ENCODE measurements at places on chromosomes 4 and X. TPM values are rescaled to one million over a fixed set of nuclear protein-coding genes. Genes with fewer than 3 reads are reported as not detected.

ARAP2 gene
- total RNA-seq: 21.0 TPM

TCEANC gene
- 8.7 TPM for total RNA-seq

DNA sequence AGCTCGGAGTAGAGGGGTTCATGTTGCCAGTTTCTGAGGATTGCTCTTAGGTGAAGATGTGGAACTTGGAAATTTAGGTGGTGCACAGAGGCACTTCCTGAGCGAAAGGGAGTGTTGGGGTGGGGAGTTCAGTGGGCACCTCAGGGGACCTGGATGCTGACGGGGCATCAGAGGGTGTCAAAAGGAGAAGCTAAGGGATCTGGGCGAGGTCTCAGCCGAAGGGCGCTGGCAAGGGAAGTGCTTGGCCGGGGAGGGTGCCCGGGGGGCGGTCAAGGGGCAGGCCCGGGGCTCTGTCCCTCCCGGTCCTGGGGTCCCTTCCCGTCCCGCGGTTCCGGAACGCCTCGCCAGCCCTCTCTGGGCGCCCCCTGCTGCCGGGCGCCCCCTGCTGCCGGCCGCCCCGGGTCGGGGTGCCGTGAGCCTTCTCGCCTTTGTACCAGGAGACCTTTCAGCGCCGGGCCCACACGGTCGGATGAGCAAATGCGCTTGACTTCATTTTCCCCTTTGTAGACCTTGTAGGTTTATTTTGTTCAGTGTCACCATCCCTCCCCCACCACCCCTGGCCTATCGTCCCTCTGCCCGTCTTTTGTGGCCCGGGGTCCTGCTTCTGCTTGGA is 3.0 kb upstream of the PHOX2B start:
- DNase-seq: no peak

- no peak for DNase-seq
These were observed 3.6 kb upstream of the EIF4E start for GRCh38 chr4:98932539-98932938.

- no peak for DNase-seq
These were observed 210.8 kb upstream of the TEX13C start for GRCh38 chrX:125108921-125109320.

DNA sequence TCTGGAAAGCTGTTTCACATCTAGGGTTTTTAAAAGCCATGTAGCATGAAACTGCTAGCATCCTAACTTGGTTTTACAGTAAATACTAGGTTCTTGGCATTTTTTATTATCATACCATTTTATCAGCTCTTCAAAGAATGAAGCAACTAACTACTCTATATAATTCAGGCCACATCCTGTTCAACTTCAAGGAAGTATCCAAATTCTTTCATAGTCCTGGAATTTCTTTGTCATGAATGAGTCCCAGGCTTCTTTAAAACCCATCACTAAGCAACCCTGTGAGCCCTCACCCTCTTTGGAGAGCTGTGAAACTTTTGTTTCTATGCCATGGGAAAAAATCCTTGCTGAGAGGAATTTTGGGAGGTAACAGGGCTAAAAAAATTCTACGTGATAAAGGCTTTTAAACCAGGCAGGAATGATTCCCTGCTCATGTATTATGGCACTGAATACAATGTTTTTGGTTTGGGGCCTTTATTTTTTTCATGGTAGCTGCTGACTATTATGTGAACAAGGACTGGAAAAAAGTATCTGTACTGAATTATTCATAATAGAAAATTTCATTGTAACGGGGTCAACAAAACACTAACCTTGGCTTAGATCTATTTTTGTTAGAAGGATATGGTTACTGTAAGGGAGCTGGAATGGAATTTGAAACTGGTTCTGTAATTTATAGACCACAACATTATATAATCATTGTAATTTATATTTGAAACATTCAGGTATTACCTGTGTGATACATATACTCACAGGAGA is 164.9 kb downstream of the DCTD start:
- no peak for DNase-seq

DNA sequence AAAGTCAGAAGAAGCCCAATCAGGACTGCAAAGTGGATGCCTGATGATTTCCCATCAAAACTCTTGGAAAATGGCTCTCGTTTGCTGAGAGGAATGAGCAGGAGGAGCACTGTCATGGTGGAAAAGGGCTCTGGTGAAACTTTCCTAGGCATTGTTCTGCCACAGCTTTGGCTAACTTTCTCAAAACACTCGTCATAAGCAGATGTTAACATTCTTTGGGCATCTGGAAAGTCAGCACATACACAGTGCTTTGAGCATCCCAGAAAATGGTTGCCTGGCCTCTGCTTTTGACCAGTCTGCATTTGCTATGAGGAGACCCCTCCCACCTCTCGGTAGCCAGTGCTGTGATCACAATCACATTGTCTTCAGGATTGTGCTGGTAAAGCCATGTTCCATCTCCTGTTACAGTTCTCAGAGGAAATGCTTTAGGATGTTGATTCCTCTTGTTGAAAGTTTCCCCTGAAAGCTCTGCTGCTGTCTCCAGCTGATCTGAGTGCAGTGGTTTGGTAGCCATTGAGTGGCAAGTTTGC is 25.2 kb upstream of the TBC1D14 start:
- no peak for DNase-seq

GRCh38 chr4:114076899-114077570 is 97.6 kb upstream of the ARSJ start:
- DNase-seq: no peak

GRCh38 chrX:88284844-88285243 is 462.2 kb upstream of the CPXCR1 start:
- no peak for DNase-seq

GRCh38 chr4:171035909-171036308 is 777.3 kb upstream of the GALNTL6 start:
- no peak for DNase-seq

DNA sequence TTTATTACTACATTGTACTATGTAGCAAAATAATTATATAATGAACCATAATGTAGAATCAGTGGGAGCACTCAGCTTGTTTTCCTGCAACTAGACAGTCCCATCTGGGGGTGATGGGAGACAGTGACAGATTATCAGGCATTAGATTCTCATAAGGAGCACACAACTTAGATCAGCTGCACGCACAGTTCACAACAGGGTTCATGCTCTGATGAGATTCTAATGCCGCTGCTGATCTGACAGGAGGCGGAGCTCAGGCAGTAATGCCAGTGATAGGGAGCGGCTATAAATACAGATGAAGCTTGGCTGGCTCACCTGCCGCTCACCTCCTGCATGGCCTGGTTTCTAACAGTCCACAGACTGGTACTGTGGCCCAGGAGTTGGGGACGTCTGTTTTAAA is 199.2 kb downstream of the MAB21L2 start:
- DNase-seq: no peak

- DNase-seq: no peak
These were observed 443.3 kb upstream of the FAT1 start for GRCh38 chr4:187166886-187167512.

GRCh38 chrX:136666088-136666487 is 18.1 kb downstream of the CD40LG start:
- DNase-seq: no peak

DNA sequence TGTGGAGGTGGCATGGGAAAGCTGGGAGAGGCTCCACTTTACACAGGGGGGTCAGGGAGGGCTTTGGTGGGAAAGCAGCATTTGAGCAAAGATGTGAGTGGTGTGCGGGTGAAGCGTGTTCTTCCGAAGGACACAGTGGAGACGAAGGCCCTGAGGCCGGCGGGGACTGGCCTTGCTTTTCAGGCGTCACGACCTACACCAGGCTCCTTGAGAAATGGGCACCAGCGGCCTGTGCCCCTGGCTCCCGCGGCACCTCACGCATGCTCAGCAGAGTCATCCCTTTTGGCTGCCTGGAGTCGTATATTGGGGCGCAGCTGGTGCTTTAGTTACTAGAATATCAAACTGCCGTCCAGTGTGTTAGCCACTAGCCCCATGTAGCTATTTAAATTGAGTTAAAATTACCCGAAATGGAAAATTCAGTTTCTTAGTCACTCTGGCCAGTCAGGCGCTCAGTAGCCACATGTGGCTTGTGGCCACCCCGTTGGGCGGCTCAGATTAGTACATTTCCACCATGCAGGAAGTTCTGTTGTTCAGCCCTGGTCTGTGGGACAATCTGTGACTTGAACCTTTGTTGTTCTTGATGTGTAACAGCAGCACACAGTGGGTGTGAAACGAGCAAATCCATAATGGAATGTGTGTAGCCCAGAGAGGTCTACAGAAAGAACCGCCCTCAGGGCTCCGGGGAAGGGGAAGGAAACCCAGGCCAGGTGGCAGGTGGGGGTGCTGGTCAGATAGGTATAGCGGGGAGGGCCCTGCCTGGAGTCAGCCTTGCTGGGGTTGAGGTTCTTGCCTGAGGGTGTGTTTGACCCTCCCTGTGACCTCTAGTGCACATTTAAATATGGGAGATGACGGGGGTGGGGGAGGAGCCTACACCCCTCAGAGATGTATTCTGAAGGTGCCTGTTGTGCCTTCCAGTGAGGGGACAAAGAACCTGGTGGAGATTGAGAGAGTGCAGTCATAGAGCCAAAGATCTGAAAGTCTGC is 30.4 kb downstream of the TBC1D14 start:
- DNase-seq: no peak

DNA sequence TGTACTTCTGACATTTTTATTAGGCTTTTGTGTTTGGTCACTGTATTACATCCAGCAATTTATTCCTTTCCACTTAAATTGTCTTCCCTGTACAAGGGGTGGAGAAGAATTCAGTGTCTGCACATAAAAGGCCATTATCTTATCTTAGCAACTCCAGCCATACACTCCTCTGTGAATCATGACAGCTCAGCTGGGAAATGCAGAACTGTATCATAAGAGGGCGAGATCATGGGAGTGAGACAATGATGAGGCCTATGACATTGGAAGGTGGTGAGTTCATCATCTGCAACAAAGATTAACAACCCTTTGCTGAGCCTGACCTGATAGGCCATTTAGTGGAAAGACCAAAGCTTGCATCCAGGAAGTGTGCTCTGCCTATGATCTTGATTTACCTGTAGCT is 33.3 kb downstream of the SLIT2 start:
- DNase-seq: no peak

All from sigmoid colon (tissue), 7 donors.